ENCODE measurements at places on chromosomes 12 and 14.

GRCh38 chr12:71460318-71460717 is 20.7 kb downstream of the LGR5 start:
- no peak for DNase-seq

DNA sequence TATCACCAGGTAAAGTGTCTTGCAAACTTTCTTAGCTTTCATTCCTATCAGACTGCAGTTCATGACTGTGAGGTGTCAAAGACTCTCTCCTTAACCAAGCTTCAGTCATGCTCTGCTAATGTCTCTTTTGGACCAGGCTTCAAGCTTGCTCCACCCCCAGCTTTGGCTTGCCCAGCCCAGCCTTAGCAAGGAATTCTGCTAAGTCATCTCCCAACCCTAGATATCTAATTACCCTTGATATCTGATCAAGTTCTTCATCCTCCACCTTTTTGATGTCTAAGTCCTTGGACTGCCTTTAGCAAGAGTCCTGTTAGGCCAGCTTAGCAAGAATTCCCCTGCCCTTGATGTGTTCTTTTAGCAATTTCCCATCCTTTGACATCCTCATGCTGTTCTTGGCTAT is 108.9 kb upstream of the FGD4 start:
- no peak for DNase-seq

- DNase-seq = no peak
Observed at GRCh38 chr14:23573384-23574015, 5.1 kb downstream of the JPH4 start.

DNA sequence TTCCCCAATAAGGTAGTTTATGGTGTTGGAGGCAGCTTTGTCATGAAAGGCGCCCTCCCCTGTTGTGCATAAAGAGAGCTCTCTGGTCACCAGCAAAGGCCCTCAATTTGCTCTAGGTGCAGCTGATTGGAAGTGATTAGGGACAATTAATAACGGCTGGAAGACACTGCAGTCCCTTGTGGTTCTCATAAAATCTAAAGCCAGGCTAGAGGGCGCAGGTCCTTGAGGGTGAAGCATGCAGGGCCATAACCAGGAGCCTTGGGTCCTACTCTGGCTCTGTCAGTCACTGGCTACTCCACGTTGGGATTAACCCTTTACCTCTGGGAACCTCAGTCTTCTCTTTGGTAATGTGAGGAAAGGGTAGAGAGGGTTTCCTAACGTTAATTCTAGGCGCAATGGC is 1.9 kb downstream of the DAAM1 start:
- peak; percentile 52 for DNase-seq

DNA sequence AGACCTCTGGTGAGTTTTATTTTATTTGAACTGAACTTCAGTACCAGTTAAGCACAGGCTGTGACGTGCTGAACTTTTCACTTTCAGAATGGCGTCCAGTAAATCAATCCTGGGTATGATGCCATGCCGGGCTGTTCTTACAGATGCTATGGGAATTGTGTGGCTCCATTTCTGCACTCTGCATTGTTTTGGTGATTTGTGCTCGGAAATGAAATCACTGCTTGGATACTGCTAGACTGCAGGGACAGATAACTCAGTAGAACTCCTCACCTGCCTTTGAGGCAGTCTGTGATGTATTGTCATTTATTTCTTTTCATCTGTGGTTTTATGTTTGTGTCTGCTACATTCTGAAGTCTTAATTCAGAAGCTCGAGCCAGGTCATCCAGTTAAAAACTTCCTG is 172.7 kb downstream of the PTPN11 start:
- DNase-seq = no peak

GRCh38 chr12:7156259-7157197 is 26.4 kb downstream of the CLSTN3 start:
- DNase-seq = no peak

DNA sequence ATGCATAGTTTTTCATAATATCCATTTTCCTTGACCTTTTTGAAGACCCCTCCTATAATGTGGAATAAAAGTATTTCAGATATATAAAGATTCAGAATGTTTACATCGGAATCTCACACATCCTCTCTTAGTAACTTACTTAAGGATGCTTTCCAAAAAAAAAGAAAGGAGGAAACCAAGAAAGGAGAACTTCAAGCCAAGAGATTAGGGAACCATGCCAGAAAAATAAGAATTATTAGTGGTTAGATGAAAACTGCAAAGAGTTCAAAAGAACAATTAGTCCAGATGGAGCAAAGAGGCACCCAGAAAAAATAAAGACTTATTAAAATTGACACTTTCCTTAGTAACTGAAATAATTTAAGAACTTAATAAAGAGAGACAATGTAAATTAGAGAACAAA is 179.2 kb downstream of the DUSP6 start:
- no peak for DNase-seq

DNA sequence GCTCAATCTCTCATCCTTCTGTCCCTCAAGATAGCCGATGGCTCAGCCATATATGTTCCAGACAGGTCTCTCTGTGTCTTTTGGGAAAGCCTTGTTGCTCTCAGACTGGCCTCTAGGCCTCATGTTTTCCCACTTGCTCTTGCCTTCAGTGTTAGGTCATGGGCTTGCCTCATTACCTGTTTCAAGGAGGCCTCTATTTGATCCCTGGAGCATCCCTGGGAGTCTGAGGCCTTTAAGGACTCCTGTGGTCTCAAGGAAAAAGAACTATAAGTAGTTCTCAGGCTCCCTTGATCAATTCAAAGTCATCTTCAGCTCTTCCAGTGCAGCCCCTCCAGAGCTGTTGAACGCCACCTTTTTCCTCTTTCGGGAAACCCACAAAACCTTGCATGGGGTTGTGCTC is 47.9 kb downstream of the NTF3 start:
- DNase-seq = no peak

- no peak for DNase-seq
Observed at GRCh38 chr12:80352474-80352873, 91.6 kb upstream of the PTPRQ start.

GRCh38 chr12:84874125-84874824 is 38.3 kb downstream of the SLC6A15 start:
- DNase-seq = peak; percentile 15

- DNase-seq = no peak
Observed at GRCh38 chr14:60315196-60315990, 66.4 kb downstream of the PPM1A start.

DNA sequence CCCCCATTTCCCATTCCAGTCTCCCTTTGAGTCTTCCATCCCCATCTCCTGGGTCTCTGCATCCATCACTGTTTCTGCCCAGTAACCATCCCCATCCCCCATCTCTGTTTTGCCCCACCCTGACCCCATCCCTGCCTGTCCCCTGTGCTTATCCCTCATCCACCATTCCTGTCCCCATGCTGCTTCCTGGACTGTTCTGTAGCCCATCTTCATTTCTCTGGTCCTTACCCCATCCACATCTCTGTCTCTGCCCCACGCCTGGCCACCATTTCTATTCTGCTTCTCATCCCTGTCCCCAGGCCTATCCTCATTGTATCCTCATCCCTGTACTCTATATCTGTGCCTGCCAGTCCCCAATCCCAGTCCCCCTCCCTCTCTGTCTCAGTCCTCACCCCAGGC is 4.2 kb downstream of the NXPH4 start:
- no peak for DNase-seq

DNA sequence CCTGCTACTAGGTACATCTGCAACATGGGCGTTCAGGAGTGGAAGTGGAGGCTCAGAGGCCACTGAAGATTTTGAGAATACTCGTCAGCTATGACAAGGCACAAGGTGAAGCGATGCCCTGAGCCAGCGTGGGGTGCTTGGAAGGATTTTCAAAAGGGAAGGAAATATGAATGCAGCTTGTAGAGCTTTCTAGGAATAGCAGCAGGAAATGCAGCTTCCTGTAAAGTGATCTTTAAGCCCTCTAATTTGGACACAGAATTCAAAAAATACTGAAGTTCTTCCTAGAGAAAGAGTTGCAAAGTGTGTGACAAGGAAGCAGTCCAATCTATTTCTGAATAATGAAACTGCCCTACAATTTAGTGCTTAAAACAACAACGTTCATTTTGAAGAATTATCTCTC is 13.2 kb upstream of the C1S start:
- no peak for DNase-seq

- DNase-seq = no peak
Observed at GRCh38 chr12:57764662-57765002, 2.2 kb downstream of the CYP27B1 start.

- DNase-seq = no peak
Observed at GRCh38 chr12:122976648-122976975, 1.6 kb downstream of the OGFOD2 start.

- DNase-seq = no peak
Observed at GRCh38 chr12:52896190-52897100, 8.4 kb downstream of the KRT8 start.

- DNase-seq = no peak
Observed at GRCh38 chr14:69612014-69612782, 802 bp downstream of the SUSD6 start.

GRCh38 chr14:68543516-68543915 is 249.4 kb downstream of the ZFP36L1 start:
- no peak for DNase-seq

GRCh38 chr12:106227641-106228319 is 20.0 kb downstream of the CKAP4 start:
- DNase-seq = peak; percentile 79

GRCh38 chr12:105676694-105677093 is 346.2 kb downstream of the C12orf75 start:
- no peak for DNase-seq

- DNase-seq = no peak
Observed at GRCh38 chr14:34018564-34019244, 67.8 kb upstream of the EGLN3 start.

DNA sequence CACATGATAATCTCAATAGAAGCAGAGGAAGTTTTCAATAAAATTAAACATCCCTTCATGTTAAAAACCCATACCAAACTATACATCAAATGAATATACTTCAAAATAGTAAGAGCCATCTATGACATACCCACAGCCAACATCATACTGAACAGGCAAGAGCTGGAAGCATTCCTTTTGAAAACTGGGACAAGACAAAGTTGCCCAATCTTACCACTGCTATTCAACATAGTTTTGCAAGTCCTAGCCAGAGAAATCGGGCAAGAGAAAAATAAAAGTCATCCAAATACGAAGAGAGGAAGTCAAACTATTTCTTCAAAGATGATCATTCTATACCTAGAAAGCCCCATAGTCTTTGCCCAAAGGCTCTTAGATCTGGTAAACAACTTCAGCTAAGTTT is 454.7 kb upstream of the PRICKLE1 start:
- no peak for DNase-seq

DNA sequence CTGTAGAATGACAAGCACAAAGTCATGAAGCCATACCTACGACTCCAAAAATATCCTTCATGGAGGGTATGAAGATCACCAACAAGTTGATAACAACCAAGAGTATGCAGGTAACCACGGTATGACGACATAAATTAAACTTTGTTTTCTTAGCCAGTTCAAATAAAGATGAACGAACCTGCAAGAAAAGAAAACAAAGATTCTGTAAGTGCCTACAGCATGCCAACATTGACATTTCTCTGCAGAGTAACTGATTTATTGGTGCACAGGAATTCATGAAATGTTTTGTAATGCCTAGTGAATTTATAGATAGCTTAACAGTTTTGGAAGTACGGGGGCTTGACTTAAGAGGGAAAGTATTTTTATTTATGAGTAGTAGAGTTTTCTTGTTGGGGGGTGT is 71.0 kb downstream of the SLC38A1 start:
- DNase-seq = no peak

DNA sequence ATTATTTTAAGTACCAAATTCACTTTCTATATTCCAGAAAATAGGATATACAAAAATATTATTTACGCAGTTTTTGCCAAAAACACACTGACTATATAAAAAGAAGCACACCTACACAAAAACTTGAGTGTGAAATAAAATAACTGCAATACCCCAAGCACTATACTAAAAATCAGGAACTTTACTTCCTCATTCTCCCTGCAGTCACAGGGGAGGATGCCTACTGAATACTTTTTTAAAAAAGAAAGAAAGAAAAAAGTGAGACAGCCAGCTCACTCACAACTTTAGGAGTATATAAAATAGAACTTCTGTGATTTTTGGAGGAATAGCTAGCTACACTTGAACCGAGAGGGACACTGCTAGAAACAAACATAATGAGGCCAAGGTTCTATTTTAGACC is 12.2 kb downstream of the RPS6KA5 start:
- no peak for DNase-seq

- no peak for DNase-seq
Observed at GRCh38 chr14:37168721-37169120, 3.7 kb downstream of the SLC25A21 start.

DNA sequence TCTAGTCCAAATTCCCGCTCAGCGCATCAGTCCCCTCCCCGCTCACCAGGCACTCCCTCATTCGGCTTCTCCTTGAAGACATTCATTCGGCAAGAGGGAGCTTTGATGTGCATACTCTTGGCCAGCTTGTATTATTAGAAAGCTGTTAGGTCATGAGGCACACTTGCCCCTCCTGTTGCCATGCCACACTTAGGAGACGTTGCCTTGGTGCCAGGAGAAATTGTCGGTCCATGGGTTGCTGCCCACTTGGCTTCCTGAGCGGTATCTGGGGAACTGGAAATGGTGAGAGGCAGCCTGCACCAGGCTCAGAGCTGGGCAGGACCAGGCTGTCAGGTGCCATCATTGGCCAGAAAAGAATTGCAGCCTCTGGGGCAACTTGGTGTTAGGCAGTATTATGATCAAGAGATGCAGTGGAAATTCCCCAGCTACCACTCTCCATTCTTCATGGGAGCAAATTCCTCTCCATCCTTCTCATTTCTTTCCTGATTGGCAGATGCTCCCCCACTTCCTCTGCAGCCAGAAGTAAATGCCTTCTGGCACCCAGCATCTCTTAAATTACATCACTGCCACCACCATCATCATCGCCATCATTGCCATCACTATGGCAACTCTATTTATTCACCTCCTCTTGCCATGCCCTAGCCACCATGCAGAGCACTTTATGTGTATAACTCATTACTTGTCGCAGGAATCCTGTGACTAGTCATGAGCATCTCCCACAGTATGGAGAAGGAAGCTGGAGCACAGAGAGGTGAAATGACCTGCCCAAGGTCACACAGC is 12.4 kb downstream of the CABP1 start:
- DNase-seq = no peak

GRCh38 chr12:56760460-56760859 is 2.7 kb upstream of the HSD17B6 start:
- no peak for DNase-seq

- DNase-seq = no peak
Observed at GRCh38 chr12:26948309-26948708, 10.0 kb downstream of the FGFR1OP2 start.

DNA sequence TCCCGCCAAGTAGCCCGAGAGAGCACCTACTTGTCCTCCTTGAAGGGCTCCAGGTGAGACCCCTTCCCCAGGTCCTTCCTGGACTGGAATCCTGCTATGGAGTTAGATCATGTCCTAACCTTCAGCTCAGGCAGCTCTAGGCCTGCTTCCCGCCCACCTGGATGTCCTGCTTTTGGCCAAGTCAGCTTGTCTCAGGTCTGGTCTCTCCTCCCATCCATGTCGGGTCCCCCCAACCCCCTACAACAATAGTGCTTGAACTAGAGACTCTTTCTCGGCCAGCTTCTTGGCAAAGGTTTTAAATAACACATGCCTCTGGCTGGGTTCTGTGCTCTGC is 3.6 kb downstream of the NAB2 start:
- DNase-seq = no peak

- no peak for DNase-seq
Observed at GRCh38 chr12:92625639-92626310, 77.0 kb upstream of the PLEKHG7 start.

Data from HuH-7 (cell line).